Retina (tissue), 1 donor: ENCODE measurements at places on chromosomes 1 and 21.
A peak's percentile ranks its signal among the peaks of the same experiment; 100 is the strongest.

GRCh38 chr1:54825696-54826095 lies 24.6 kb upstream of the TTC22 start:
- no peak for DNase-seq

DNA sequence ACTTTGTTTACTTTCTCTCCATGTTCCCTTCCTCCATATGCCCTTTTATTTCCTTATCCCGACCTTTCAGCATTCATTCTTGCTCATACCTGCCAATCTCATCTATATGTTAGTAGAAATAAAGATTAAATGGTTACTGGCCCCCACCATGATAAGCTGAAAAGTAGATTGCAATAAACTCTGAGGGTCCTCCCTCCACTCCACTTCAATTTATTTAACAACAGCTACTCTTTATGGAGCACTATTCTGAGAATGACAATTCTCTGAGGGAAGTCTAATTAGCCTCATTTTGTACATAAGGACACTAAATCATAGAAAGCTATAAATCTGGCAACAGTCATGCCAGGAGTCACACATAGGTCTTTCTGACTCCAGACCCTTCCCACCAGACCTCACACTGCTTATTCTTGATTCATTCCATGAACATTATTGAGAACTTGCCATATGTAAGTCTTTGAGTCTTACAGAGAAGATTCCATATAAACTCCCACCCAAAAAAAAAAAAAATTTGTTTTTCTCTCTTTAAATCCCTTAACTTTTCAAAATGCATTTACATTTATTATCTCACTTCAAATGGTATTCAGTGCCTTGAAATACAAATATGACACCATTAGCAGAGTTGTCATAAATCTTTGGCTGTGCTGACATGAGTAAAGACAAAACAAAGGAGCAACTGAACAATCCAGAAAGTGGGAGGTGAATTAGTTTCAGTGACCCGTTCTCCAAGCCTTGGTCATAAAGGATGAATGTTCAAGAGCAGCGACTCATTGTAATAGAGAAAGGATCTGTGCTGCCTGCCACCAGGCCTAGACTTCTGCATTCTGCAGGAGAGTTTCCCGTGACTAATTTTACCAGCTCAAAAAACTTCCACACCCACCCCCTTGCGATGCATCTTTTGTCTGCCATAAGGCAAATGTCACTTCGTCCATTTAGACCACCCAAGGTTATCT lies 28.5 kb downstream of the PALMD start:
- no peak for DNase-seq

GRCh38 chr1:219294251-219294650 lies 120.6 kb downstream of the LYPLAL1 start:
- DNase-seq: no peak

DNA sequence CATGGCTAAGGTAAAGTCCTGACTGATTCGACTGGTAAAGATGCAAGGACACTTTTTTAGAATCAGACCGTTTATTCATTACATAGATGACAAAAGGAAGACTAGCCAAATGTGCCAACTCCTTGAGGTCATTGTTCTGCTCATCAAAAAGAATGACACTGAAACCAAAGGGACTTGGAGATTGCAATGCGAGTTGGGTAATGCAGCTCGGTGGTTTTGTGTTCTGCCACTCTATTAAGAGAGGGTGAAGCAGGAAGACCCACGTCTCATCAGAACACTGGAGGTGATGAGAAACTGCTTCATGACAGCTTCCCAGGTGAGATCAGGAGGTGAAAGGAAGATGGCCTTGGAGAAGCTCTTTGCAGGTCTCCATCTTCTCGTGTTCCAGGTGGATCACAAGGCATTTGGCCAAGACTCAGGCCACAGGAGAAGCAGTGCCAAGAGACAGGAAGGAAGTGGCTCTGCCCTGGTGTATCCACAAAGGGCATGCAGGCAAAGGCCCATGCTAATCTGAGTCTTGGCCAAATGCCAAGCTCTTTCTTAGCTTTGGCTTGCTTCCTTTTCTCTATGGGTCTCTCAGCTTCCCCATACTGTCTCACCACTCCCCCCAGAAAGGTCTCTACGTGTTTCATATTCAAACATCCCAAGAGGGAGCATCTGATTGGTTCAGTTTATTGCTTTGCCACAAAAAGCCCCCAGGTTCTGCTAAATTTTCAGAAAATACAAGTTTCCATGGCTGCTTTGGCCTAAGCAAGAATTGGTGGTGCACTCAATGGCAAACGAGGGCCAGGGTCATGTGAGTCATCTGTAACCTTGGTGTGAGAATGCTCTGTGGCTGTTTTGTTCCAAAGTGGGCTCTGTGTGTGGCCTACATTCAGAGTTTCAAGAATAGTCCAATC lies 5.7 kb upstream of the CCT8 start:
- no peak for DNase-seq

DNA sequence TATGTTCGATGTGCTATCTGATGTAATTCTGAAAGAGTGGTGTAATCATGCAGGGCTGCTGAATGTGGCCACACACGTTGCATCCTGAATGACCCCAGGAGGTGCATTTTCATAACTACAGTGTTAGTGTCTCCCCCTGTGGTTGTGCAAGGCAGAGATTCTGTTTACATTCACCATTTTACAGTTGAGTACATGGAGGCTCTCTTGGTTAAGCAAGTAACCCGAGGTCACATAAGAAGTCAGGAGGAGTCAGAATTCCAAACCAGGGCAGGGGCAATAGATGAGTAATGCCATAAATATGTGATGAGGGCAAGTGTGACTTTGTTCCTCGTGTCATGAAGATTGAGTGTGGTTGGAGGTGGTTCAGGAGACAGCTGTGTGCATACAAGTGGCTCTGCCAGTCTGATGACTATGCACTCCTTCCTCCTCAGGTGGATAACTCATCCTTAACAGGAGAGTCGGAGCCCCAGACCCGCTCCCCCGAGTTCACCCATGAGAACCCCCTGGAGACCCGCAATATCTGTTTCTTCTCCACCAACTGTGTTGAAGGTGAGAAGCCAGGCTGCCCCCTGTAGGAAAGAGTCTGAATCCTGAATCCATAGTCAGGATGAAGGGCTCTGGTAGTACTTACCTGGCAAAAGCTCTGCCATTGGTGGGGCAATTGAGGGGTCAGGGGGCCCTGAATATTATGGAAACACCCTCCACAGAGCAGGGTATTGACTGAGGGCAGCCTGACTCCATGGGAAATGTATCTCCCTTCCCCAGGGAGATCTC lies 9.3 kb downstream of the ATP1A2 start:
- DNase-seq: no peak

DNA sequence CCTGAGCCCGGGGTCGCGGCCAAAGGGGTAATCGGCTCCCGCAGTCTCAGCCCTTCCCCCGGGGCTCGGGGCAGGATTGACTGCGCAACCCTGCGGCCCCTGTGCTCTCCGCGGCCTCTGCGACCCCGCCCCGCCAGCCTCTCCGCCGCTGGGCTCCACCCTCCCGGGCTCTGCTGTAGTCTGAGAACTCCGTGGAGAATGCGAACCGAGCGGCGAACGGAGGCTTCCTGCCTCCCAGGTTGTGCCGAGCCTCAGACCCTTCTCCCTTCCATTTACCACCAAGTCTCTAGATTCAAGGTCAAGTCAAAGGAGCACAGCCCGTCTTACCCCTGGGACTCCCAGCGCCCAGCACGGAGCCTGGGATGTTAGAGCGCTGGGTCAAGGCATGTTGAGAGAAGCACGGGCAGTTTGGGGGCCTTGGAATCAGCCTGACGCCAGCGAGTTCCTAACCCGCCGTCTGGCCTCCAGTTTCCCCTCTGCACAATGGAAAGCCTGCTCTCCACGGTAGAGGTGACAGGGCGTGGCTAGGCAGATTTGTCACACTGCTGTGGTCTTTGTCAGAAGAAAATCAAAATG lies 3.0 kb downstream of the ATP2B4 start:
- peak; percentile 85 for DNase-seq

DNA sequence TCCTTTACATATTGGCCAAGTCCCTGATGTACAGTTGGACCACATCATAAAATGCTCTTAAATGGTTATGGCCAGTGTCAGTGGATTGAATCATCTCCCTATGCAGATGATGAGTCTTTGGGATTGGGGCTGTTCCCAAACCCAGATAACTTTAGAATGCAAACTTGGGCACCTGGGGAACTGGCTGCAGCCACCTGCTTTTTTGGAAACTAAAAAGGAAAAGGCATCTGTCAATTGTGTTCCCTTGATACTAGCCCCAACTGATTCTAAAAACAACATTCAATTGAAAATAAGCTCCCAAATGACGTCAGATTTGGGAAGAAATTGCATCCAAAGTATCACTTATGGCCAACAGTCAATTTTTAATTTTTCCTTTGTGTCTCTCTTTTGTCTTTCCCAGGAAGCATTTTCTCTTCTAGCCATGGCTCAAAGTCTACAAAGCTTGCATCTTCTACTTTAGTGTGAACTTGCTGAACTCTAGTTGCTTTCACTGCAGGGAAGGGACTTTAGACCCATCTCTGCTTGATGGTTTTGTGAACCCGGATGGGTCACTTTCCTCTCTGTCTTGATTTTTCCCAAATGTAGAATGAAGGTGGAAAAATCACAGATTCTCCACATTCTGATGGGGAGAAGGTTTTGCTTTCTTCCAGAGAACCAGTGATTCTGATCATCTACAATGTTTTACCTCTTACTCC lies 402.3 kb upstream of the USP24 start:
- DNase-seq: no peak
